Mesothelial cell of epicardium (in vitro differentiated cells): ENCODE measurements at places on chromosomes 6 and 20.

GRCh38 chr20:24781418-24781980, 167.6 kb upstream of the CST7 start:
- no peak for DNase-seq
- no peaks in the 10 kb centered on the region for H3K36me3 ChIP-seq
- no peak overlapping the region for H3K4me3 ChIP-seq
- H3K27me3 ChIP-seq: peaks cover 15% of the 10 kb centered on the region

GRCh38 chr6:35359744-35360348, 17.5 kb downstream of the PPARD start:
- peak overlapping the region; percentile 52 for H3K27ac ChIP-seq
- H3K4me3 ChIP-seq: no peak overlapping the region
- no peak for DNase-seq
- peaks cover 9% of the 10 kb centered on the region for H3K36me3 ChIP-seq
- H3K27me3 ChIP-seq: no peaks in the 10 kb centered on the region

GRCh38 chr20:11394145-11394833, 523.4 kb upstream of the BTBD3 start:
- no peak overlapping the region for H3K27ac ChIP-seq
- DNase-seq: no peak
- H3K36me3 ChIP-seq: no peaks in the 10 kb centered on the region
- no peak overlapping the region for H3K4me3 ChIP-seq

DNA sequence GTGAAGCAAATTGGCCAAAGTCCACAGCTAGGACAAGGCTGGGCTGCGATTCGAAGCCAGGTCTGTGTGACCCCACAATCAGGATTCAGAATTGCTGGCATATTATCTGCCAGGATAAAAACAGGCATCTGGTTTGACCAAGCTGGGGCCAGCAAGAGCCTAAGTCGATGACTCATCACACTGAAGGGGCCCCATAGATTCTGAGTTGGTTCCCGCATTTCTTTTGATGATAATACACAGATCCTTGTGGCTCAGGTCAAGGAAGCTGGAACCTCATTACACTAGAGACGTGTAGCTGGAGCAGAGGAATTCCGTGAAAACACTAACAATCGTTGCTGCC, 6.5 kb downstream of the KCNB1 start:
- peaks cover 72% of the 10 kb centered on the region for H3K27me3 ChIP-seq
- H3K27ac ChIP-seq: no peak overlapping the region
- DNase-seq: no peak
- H3K4me3 ChIP-seq: no peak overlapping the region
- H3K36me3 ChIP-seq: no peaks in the 10 kb centered on the region
- H3K4me1 ChIP-seq: no peaks in the 10 kb centered on the region

DNA sequence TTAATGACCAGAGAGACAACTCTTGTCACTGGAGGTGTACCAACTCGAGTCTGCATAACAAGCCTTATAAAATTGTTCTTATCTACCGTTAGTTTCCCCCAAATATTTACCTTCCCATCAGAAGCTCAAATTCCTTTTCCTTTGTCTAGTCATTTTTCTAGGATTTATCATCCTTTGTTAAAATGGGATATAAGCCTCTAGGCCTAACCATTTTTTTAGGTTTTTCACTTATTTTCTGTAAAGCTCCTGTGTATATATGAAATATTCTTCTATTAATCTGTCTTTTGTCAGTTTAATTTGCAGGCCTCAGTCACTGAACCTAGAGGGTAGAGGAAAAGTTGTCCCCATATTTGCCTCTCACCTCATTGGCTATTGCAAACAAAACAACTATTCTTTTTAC, 99.6 kb upstream of the TNFAIP3 start:
- H3K36me3 ChIP-seq: no peaks in the 10 kb centered on the region
- peaks cover 6% of the 10 kb centered on the region for H3K4me1 ChIP-seq
- H3K27ac ChIP-seq: no peak overlapping the region
- H3K27me3 ChIP-seq: peaks cover 2% of the 10 kb centered on the region
- H3K4me3 ChIP-seq: no peak overlapping the region
- no peak for DNase-seq

GRCh38 chr6:5529015-5529414, 267.7 kb downstream of the FARS2 start:
- no peaks in the 10 kb centered on the region for H3K36me3 ChIP-seq
- H3K4me1 ChIP-seq: no peaks in the 10 kb centered on the region
- no peak for DNase-seq
- H3K27ac ChIP-seq: no peak overlapping the region
- H3K27me3 ChIP-seq: no peaks in the 10 kb centered on the region

GRCh38 chr6:108247965-108248536, 12.8 kb downstream of the SNX3 start:
- DNase-seq: no peak
- no peak overlapping the region for H3K4me3 ChIP-seq
- peaks cover 21% of the 10 kb centered on the region for H3K4me1 ChIP-seq
- H3K27ac ChIP-seq: peak overlapping the region; percentile 21
